ENCODE measurements at places on chromosomes 12 and 14. TPM values are rescaled to one million over a fixed set of nuclear protein-coding genes. Genes with fewer than 3 reads are reported as not detected.

Gene SDR9C7
- not detected for total RNA-seq

DNA sequence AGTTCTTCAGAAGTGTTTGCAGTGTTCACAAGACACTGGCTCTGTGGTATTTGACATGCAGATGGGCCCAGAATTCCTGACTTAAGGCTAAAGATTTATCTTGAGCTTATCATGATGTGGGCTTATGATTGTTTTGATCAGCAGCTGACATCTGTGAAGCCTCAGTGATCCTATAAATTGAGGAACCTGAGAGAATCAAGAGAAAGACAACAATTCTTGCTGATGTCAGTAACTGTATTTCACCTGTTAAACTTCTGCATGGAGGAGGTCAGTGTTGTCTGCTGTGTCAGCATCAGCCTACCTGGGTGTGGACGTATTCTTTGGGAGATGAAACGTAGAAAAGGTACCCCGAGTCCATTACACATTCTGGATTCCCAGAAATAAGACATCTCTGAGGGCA, 33.3 kb downstream of the TRAF3 start:
- no peak overlapping the region for H3K27ac ChIP-seq
- H3K27me3 ChIP-seq: no peaks in the 10 kb centered on the region
- DNase-seq: no peak
- no peak overlapping the region for H3K4me3 ChIP-seq

Gene AKAP3
- 3.2 TPM for total RNA-seq

Gene DEGS2
- total RNA-seq: 5.8 TPM

DNA sequence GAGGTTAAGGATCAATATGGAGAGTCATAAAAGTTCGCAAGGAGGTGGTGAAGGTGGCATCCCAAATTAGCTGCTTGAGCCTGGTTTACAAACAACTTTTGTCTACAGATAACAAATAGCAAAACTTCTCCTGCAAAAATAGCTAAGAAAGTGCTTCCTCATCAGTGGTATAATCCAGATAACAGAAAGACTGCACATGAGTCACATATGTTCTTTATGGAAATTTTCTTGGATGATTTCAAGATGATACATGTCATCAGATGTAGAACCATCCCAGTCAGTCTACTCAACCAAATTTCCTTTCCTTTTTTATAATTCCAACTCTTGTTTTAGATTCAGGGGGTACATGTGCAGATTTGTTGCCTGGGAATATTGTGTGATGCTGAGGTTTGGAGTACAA, 133.0 kb downstream of the BTG1 start:
- H3K4me1 ChIP-seq: no peaks in the 10 kb centered on the region
- no peaks in the 10 kb centered on the region for H3K36me3 ChIP-seq

Gene SLC35F4
- total RNA-seq: not detected

Gene FAM90A1
- total RNA-seq: 0.47 TPM

Gene BCL2L2
- 43.9 TPM for total RNA-seq

GRCh38 chr14:92368001-92368400, 45.0 kb downstream of the SLC24A4 start:
- peaks cover 3% of the 10 kb centered on the region for H3K27me3 ChIP-seq
- no peaks in the 10 kb centered on the region for H3K4me1 ChIP-seq
- H3K27ac ChIP-seq: no peak overlapping the region
- H3K4me3 ChIP-seq: no peak overlapping the region
- no peak for DNase-seq
- no peaks in the 10 kb centered on the region for H3K36me3 ChIP-seq

DNA sequence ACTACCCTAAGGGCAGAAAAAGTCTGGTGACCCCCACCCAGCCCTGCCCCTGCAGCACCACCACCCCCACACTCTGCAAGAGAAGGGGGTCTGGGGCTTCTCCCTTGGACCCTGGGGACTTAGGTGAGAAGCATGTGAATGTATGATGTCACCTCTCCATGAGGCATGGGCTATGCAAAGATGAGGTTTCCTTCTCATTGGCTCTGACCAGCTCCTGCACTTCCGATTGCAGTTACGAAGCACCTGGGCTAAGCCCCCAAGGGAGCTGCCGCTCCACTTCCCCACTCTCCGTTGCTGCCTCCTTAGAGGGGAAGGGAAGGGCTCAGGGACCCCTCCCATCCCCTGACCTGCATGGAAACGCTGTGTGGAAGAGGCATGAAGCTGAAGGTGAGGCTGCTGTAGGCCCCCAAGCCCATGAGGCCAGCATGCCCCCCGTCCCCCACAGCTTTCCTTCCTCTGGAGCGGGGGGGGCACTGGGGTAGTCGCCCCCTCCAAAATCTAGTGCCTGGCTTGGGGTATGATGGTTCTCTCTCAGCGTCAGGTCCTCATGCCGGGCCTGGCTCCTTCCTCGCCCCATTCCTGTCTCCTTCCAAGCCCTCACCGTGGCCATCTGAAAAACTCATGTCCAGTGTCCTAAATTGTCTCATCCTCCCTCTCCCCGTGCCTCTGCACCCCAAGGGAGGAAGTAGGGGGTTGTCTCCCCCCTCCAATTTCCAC, 5.5 kb upstream of the DDX23 start:
- DNase-seq: no peak
- H3K4me1 ChIP-seq: peaks cover 7% of the 10 kb centered on the region
- H3K27ac ChIP-seq: no peak overlapping the region
- no peaks in the 10 kb centered on the region for H3K27me3 ChIP-seq

DNA sequence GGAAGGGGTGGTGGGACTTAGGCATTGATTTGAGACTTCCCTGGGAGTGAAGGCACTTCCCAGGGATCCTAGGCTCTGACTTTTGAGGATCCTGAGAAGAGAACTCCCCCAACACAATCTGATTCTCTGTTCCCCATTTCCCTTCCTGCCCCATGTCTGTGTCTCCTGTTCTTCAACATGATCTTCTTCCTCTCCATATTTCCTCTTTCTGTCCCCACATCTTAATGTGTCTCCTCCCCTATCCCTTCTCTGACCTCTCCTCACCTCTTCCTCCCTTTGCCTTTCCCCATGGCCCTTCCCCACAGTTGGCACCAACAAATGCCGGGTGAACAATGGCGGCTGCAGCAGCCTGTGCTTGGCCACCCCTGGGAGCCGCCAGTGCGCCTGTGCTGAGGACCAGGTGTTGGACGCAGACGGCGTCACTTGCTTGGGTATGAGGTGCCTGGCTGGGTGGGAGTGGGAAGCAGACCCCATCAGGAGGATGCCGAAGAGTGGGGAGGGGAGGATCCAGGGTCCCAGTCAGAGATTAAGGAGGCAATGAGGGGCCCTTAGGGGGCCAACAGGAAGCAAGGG, 15.2 kb upstream of the LRP1-AS start:
- no peak overlapping the region for H3K27ac ChIP-seq
- H3K4me1 ChIP-seq: peaks cover 20% of the 10 kb centered on the region
- H3K4me3 ChIP-seq: no peak overlapping the region
- H3K36me3 ChIP-seq: peaks cover 100% of the 10 kb centered on the region

Gene RCOR1
- total RNA-seq: 53.6 TPM

DNA sequence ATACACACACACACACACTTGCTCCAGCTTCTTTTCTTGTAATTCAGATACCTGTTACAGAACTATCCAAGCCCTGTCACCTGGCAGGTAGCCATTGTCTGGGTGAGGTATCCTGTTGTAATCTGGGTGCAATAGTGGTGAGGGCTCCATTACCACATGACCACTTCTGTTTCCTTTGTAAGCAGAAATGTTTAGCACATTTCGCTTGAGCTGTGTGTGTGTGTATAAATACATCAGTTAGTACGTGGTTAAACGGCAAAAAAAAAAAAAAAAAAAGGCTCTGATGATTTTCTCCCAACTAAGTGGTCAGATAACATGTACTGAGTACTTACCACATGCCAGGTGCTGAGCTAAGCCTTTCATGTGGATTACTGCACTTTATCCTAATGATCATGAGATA, 129.3 kb upstream of the SSTR1 start:
- peak; percentile 51 for DNase-seq
- no peak overlapping the region for H3K27ac ChIP-seq
- no peaks in the 10 kb centered on the region for H3K27me3 ChIP-seq
- peaks cover 8% of the 10 kb centered on the region for H3K4me1 ChIP-seq

DNA sequence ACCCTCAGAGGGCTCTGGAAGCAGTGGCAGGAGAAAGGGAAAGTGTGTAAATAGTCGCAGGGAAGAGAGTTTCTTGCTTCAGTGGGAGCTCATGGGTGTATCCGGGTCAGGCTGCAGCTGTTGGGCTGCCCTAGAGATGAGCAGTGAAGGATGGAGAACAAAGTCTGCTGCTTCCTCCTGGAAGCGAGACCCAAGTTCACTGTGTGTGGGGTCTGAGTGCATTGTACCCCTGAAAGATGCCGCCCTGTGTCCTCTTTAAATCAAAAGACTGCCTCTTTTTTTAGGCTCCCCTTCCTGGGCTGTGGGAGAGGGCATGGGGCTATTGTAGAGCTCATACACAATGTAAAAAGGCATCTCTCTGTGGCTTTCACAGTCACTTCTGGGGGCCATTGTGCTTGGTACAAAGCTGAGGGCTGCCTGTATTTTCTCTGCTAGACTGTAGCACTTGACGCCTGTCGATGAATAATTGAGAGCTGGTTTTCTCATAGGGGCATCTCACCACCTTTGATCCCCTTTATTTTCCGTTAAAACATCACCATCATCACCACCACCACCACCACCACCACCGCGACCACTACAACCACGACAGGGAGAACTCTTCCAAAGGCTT, 16.7 kb downstream of the CHST11 start:
- H3K4me3 ChIP-seq: no peak overlapping the region
- peak overlapping the region; percentile 18 for H3K27ac ChIP-seq
- no peaks in the 10 kb centered on the region for H3K36me3 ChIP-seq
- H3K4me1 ChIP-seq: peaks cover 23% of the 10 kb centered on the region
- no peak for DNase-seq

GRCh38 chr14:84937016-84937415, 592.9 kb upstream of the FLRT2 start:
- H3K4me3 ChIP-seq: no peak overlapping the region
- H3K27ac ChIP-seq: no peak overlapping the region
- no peaks in the 10 kb centered on the region for H3K27me3 ChIP-seq
- DNase-seq: no peak

- H3K4me3 ChIP-seq: no peak overlapping the region
- H3K27ac ChIP-seq: no peak overlapping the region
- H3K36me3 ChIP-seq: no peaks in the 10 kb centered on the region
- DNase-seq: no peak
These were observed 213.7 kb upstream of the NPAS3 start for GRCh38 chr14:32724867-32725471.

Gene KITLG
- 77.5 TPM for total RNA-seq

DNA sequence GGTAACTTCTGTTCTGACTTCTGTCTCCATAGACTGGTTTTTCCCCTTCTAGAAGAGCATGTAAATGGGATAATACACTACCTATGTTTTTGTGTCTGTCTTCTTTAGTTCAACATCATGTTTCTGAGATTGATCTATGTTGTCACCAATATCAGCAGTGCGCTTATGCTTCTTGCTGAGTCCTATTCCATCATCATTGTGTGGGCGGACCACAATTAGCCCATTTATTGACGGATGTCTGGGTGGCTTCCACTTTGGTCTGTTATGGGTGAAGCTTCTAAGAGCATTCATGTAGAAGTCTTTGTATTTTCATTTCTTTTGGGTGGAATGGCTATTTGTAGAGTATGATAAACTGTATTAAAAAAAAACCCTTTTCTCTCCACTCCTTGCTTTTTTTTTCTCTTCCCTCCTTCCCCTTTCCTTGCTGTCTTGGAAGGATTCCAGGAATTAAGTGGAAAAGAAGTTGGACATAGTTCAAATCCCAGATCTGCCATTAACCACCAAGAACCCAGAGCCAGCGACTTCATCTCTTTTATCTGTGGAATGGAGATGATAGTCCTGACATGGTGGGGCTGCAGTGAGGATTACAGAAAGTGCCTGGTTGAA, 7.0 kb upstream of the SERPINA1 start:
- H3K36me3 ChIP-seq: no peaks in the 10 kb centered on the region
- no peak overlapping the region for H3K4me3 ChIP-seq
- DNase-seq: no peak
- H3K27ac ChIP-seq: peak overlapping the region; percentile 73
- H3K4me1 ChIP-seq: peaks cover 59% of the 10 kb centered on the region
- H3K27me3 ChIP-seq: no peaks in the 10 kb centered on the region

Gene DENND5B
- 6.0 TPM for total RNA-seq

Gene PRH2
- not detected for total RNA-seq

Gene NFATC4
- 37.0 TPM for total RNA-seq

Gene BTG1
- 159 TPM for total RNA-seq

GRCh38 chr12:120457133-120457532, 10.9 kb downstream of the GATC start:
- peaks cover 99% of the 10 kb centered on the region for H3K36me3 ChIP-seq
- H3K4me3 ChIP-seq: no peak overlapping the region
- no peak overlapping the region for H3K27ac ChIP-seq
- DNase-seq: no peak
- no peaks in the 10 kb centered on the region for H3K27me3 ChIP-seq

Gene TPH2
- total RNA-seq: not detected

GRCh38 chr12:66240096-66240820, 51.2 kb downstream of the IRAK3 start:
- DNase-seq: no peak
- H3K4me3 ChIP-seq: no peak overlapping the region
- H3K4me1 ChIP-seq: peaks cover 8% of the 10 kb centered on the region
- peaks cover 33% of the 10 kb centered on the region for H3K36me3 ChIP-seq

DNA sequence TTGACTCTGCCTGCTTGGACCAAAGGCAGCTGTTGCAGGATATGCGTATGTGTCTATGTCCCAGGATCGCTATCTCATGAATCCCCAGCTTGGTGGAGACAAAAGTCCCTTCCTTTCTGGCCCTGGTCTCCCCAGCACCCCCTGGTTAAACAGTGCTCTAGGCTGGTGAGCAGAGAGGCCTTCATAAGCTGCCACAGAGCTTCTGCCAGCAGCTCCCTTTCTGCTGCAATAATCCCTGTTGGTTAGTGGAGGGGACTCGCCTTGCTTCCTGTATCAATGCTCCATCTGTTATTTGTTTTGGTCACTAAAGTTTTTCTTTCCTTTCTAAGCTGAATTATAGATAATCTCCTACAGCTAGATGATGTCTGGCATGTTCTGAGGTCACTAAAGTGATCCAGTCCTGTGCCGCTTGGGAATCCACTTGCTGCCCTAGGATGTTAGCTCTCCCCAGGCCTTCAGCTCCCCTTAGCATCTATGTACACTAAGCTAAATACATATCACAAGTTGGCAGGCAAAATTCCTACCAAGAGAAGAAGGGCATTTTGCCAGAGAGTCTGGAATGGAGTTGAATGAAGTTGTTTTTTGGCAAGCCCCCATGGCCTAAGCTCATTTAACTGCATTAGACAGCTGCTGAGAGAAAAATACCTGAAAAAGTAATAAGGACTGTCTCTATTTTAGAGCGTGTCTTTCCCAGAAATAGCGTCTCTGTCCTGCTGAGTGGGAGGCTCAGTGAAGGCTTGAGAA, 47.8 kb downstream of the RDH12 start:
- no peak for DNase-seq
- no peak overlapping the region for H3K4me3 ChIP-seq
- H3K36me3 ChIP-seq: peaks cover 76% of the 10 kb centered on the region
- no peaks in the 10 kb centered on the region for H3K27me3 ChIP-seq

All from lower lobe of right lung (tissue), 2 donors.